Frontal cortex (tissue), 4 donors: ENCODE measurements at places on chromosomes 12 and 14. TPM values are rescaled to one million over a fixed set of nuclear protein-coding genes. Genes with fewer than 3 reads are reported as not detected.

The ASB2 gene
- under 0.01 TPM for total RNA-seq

The GZMH gene
- not detected for total RNA-seq

The ART4 gene
- not detected for total RNA-seq

The ACACB gene
- total RNA-seq = 4.9 TPM

The CBLN3 gene
- not detected for total RNA-seq

The DEGS2 gene
- total RNA-seq = 0.41 TPM

The CLEC2A gene
- not detected for total RNA-seq

The WDHD1 gene
- total RNA-seq = 9.0 TPM

The AICDA gene
- total RNA-seq = not detected

The SCN8A gene
- 46.1 TPM for total RNA-seq

The ITFG2 gene
- total RNA-seq = 14.3 TPM

The AMN1 gene
- 77.0 TPM for total RNA-seq

The LRP1-AS gene
- not detected for total RNA-seq

The ANO4 gene
- 88.9 TPM for total RNA-seq

The HNRNPA1 gene
- total RNA-seq = 679 TPM

The UNC79 gene
- total RNA-seq = 43.6 TPM

The KIF5A gene
- 42.8 TPM for total RNA-seq

The PPHLN1 gene
- total RNA-seq = 82.3 TPM

The CD27 gene
- 0.41 TPM for total RNA-seq

The TSPAN9 gene
- 22.4 TPM for total RNA-seq

The LRCOL1 gene
- total RNA-seq = not detected

The CLECL1 gene
- not detected for total RNA-seq

The OR4E2 gene
- total RNA-seq = not detected

The SYCP3 gene
- 0.82 TPM for total RNA-seq

The NPAS3 gene
- 22.0 TPM for total RNA-seq

The ARL1 gene
- 37.1 TPM for total RNA-seq

The TGFB3 gene
- 19.2 TPM for total RNA-seq

The CELA1 gene
- not detected for total RNA-seq

The CCDC196 gene
- not detected for total RNA-seq

The CEBPE gene
- total RNA-seq = not detected

The RNASE4 gene
- total RNA-seq = 1.2 TPM

The OLR1 gene
- total RNA-seq = 4.1 TPM

The CLEC4C gene
- total RNA-seq = not detected

The KRT78 gene
- not detected for total RNA-seq

The TMEM63C gene
- 8.6 TPM for total RNA-seq

The FRMD6 gene
- 13.5 TPM for total RNA-seq

The CD9 gene
- total RNA-seq = 26.5 TPM

The CHGA gene
- total RNA-seq = 39.5 TPM

The MYL2 gene
- total RNA-seq = not detected

The ERO1A gene
- total RNA-seq = 25.7 TPM

The KCNC2 gene
- total RNA-seq = 22.4 TPM

The ZNF140 gene
- 75.8 TPM for total RNA-seq

The IQSEC3 gene
- total RNA-seq = 4.1 TPM

The KRT79 gene
- not detected for total RNA-seq

The TROAP gene
- 2.9 TPM for total RNA-seq

The FAR2 gene
- 49.3 TPM for total RNA-seq

The ARHGAP9 gene
- 1.2 TPM for total RNA-seq

The BCL11B gene
- total RNA-seq = 58.3 TPM

The SUPT16H gene
- total RNA-seq = 104 TPM

The DNAH10 gene
- 22.4 TPM for total RNA-seq
